ENCODE measurements at places on chromosomes 2 and 18.

- no peaks in the 10 kb centered on the region for H3K27me3 ChIP-seq
- H3K4me1 ChIP-seq = peaks cover 3% of the 10 kb centered on the region
- DNase-seq = no peak
- H3K36me3 ChIP-seq = no peaks in the 10 kb centered on the region
- H3K27ac ChIP-seq = no peak overlapping the region
Measured at GRCh38 chr2:187586011-187586641, 31.9 kb upstream of the TFPI start.

- H3K4me1 ChIP-seq = no peaks in the 10 kb centered on the region
- no peak for DNase-seq
- peaks cover 26% of the 10 kb centered on the region for H3K36me3 ChIP-seq
- H3K4me3 ChIP-seq = no peak overlapping the region
- no peak overlapping the region for H3K27ac ChIP-seq
Measured at GRCh38 chr2:135916207-135916606, 40.0 kb upstream of the MCM6 start.

DNA sequence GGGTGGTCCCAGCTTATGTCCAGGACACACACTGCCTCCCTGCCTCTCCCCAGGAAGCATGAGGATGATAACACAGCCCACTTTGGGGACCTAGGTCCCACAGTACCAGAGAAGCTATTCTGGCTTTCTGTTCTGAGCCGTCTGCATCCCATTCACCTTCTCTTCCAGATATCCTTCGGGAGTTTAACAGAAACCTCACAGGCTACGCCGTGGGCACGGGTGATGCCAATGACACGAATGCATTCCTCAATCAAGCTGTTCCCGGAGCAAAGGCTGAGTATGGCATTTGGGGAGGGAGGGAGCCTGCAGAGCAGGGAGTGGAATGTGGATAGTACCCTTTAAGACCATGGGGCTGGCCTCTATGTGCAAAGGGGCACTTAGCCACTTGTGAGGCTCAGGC, 102.6 kb downstream of the PLB1 start:
- DNase-seq = no peak
- H3K36me3 ChIP-seq = no peaks in the 10 kb centered on the region
- H3K27me3 ChIP-seq = no peaks in the 10 kb centered on the region
- no peak overlapping the region for H3K4me3 ChIP-seq

- H3K27me3 ChIP-seq = no peaks in the 10 kb centered on the region
- no peaks in the 10 kb centered on the region for H3K36me3 ChIP-seq
- no peak overlapping the region for H3K4me3 ChIP-seq
- no peak for DNase-seq
- peak overlapping the region; percentile 70 for H3K27ac ChIP-seq
Measured at GRCh38 chr18:13614641-13615288, 111.6 kb downstream of the FAM210A start.

- H3K27me3 ChIP-seq = peaks cover 5% of the 10 kb centered on the region
- no peak overlapping the region for H3K4me3 ChIP-seq
- H3K36me3 ChIP-seq = no peaks in the 10 kb centered on the region
- H3K27ac ChIP-seq = no peak overlapping the region
- no peaks in the 10 kb centered on the region for H3K4me1 ChIP-seq
Measured at GRCh38 chr2:128496700-128497099, 178.0 kb upstream of the HS6ST1 start.

DNA sequence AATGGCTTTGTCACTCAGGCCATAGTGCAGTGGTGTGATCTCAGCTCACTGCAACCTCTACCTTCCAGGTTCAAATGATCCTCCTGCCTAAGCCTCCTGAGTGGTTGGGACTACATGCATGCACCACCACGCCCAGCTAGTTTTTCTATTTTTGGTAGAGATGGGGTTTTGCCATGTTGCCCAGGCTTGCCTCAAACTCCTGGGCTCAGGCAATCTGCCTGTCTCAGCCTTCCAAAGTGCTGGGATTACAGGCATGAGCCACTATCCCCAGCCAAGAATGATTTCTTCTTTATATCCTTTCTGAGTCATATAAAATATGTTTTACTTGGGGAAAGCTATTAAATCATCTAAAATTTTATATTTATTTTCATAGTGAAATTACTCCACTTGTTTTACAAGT, 61.3 kb downstream of the CYBRD1 start:
- H3K4me1 ChIP-seq = no peaks in the 10 kb centered on the region
- no peak overlapping the region for H3K27ac ChIP-seq
- no peak for DNase-seq
- no peaks in the 10 kb centered on the region for H3K36me3 ChIP-seq
- no peak overlapping the region for H3K4me3 ChIP-seq

DNA sequence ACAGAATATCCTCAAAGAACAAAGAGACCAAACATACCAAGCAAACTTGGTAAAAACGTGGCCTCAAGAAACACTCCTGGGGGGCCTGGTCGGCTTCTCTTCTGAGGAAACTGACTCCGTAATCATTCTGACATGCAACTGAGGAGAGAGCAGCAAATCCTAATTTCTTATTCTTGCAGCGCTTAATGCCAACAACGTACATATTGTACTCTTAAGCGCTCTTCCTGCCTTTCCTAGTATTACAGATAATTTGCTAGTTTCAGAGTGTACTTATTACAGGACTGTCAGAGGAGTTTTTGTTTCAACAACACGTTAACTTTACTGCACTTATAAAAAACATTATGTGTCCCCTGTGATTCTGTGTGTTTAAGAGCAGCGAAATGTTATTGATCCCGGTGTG, 64.9 kb downstream of the ZNF521 start:
- no peaks in the 10 kb centered on the region for H3K36me3 ChIP-seq
- no peak overlapping the region for H3K4me3 ChIP-seq
- no peak overlapping the region for H3K27ac ChIP-seq
- no peak for DNase-seq
- H3K4me1 ChIP-seq = peaks cover 58% of the 10 kb centered on the region
